ENCODE measurements at places on chromosomes 6 and 20.

DNA sequence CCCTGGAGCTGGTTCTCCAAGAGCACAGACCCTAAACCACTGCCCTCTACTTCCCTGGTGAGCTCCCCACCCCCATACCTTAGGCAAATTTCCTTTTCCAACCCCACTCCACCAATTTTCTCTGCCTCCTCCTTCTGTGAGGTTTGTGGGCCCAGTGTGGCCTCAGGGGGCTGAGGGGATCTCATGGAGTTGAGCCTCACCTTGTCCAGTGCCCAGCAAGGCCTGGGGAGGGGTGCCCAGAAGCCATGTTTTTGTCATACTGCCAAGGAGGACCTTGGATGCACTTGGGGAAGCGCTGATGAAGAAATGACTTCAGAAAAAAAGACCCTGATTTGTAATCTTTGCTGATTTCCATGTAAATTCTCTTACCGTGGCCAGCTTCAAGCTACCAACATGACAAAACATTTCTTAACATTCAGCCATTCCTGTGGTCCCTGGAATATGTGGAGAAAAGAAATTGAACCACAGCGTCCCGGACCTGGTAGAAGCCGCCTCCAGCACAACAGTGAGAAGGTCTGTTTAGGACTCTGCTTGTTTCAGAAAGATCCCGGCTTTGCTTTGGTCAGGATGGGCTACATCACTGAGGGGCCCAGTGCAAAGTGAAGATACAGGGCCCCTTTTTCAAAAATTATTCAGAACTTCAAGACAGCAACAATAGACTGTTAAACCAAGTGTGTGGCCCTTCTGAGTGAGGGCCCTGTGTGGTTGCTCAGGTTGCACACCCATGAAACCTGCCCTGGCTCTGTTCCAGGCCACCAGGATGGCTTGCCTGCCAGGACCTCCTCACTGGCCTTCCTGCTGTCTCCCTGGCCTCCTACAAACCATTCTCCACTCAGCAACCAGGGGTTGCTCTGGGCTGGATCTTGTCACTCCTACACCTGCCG, 52.5 kb downstream of the CHMP4B start:
- no peak for DNase-seq

DNA sequence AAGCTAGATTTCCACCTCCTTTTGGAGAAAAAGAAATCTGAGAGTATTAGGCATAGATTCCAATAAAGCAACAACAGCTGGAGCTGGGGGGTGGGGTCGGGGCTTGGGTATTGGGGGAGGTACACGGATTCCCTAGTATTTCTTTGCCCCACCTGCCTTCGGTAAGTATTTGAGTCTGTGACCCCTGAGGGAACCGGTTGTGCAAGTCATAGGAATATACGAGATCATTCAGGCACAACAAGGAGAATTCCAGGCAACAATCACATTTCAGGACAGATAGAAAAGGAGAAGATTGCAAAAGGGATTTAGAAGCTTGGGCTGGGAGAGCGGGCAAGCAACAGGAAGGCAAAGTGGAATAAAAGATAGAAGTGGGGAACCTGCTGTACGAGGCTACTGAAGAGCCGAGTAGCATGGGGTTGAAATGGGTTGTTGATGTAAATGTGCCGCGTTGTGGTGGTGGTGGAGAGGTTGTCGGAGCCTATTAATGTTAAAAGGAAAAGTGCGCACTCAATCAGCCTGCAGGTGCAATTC, 148.9 kb downstream of the BCAS1 start:
- DNase-seq = no peak

DNA sequence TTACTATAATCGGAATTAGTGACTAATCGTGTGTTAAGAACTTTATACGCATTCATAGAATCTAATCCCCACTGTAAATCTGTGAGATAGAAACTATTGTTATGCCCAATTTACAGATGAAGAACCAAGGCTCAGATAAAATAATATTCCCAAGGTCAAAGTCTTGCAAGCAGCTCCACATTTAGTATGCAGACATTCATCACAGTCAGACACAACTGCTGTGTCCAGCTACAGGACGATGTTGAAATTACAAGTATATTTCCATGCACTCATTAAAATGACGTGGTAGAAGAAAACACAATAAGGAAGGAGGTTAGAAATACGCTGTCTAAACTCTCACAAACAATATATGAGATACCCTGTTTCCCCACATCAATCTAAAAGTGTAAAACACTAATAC, 82.5 kb downstream of the PREX1 start:
- DNase-seq = no peak

DNA sequence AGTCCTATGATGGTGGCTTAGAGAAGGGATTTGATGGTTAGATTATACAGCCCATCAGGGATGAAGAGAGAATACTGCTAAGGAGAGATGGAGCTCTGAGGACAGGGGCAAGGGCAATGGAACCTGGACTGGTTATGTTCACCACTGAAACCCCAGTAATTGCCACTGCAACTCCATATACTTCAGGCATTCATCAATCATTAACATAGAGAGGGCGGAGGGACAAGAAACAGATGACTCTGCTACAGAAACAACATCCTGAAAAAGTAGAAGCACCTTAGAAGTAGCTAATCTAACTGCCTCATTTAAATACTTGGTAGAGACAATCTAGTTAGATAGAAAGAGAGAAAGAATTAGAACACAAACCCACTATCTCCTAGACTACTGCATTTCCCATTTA, 89.8 kb downstream of the MDN1 start:
- DNase-seq = no peak

- no peak for DNase-seq
These were observed 139.5 kb downstream of the DLL1 start for GRCh38 chr6:170151321-170151771.

DNA sequence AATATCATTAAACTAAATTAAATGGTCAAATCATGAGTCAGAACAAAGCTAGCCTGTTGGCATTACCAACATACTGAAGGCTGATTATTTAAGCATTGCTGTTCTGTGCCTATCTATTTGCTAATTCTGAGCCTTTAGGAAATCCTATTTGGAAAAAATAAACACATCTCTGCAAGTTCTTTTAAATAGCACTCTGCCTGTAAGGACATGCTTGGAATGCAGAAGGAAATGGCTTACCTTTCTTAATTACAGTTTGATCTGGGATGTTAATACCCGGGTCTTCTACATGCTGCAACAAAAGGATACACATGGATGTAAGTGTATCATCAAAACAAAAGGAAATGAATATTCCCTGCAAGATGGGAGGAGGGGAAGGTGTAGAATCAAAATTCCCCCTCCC, 8.3 kb downstream of the TFAP2A start:
- no peak for DNase-seq

GRCh38 chr6:110529907-110530306, 53.5 kb upstream of the SLC22A16 start:
- no peak for DNase-seq

- DNase-seq = no peak
These were observed 6.8 kb upstream of the POPDC3 start for GRCh38 chr6:105186576-105186975.

- no peak for DNase-seq
These were observed 53.8 kb upstream of the POLR1H start for GRCh38 chr6:30007132-30007764.

DNA sequence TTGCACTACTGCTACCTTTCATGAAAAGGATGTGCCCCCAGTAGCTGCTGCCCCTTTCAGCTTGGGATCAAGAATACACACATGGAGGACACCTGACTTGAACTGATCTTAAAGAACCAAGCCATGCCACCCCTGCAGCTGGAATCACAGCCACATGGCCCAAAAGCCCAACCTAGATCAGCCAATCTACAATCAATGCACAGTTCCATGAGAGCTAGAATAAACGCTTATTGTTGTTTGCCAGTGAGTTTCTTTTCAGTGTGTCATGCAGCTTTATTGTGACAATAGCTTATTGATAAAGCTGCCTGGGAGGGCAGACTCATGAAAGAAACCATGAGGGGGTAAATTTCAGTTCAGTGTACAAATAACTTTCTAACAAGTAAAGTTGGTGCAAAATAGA, 397.7 kb downstream of the PTPRT start:
- DNase-seq = no peak

Measured in liver (tissue), 10 donors.